Stimulated activated CD4-positive, alpha-beta T cell treated with anti-CD3 and anti-CD28 coated beads, Interleukin-1b, Interleukin-23, amount 100 ng/mL, for 1 hour (primary cell): ENCODE measurements at places on chromosomes 4 and X.

GRCh38 chrX:104195489-104196084 lies 29.3 kb downstream of the FAM199X start:
- no peak for DNase-seq

GRCh38 chr4:148216866-148217814 lies 225.1 kb downstream of the NR3C2 start:
- DNase-seq, result no peak

GRCh38 chr4:135267148-135267865 lies 1065.7 kb upstream of the PABPC4L start:
- no peak for DNase-seq

DNA sequence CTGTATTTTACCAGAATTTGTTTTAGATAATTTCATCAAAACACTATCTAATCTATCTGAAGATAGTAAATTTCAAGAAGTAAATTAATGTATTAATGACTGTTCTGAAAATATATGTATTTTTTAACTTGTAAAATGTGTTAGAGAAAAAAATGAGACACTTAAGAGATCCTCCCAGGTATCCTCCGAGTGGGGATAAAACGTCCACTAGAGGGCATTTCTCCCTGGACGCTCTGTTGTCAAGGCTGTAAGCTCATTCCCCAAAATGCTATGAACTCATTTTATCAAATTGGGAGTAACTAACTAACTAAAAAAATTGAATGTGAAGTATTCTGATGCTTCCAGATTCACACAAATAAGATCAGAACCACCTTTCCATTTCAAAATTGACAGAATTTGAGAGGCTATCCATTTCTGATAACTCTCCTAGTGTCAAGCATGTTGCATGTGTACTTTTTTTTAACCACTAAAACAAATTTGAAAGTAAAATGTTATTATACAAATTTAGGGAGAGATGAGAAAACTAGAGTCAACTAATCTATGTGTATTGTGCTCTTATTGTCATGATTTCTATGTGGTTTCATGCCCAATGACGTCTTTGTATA lies 337.3 kb upstream of the HS3ST1 start:
- no peak for DNase-seq

GRCh38 chr4:138185859-138186645 lies 56.1 kb downstream of the SLC7A11 start:
- no peak for DNase-seq

DNA sequence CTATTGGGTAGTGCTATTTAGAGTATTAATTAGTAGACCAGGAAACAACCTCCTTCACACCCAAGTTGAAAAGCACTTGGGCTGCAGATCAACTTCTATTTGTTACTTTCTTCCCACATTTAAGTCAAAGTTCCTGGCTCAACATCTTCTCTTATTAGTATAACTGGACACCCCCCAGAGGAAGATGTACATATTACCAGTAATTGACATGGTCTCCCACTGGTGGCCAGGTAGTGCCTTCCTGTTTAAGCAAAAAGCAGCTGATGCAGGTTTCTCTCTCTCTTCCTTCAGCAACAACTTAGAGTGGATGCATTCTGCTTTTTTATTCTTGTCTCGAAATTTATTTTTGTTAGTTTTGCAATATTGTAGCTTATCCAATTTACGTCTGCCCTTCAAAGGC lies 438.1 kb downstream of the GBA3 start:
- no peak for DNase-seq

- no peak for DNase-seq
Measured at GRCh38 chr4:151573945-151574344, 165.0 kb downstream of the FHIP1A start.

DNA sequence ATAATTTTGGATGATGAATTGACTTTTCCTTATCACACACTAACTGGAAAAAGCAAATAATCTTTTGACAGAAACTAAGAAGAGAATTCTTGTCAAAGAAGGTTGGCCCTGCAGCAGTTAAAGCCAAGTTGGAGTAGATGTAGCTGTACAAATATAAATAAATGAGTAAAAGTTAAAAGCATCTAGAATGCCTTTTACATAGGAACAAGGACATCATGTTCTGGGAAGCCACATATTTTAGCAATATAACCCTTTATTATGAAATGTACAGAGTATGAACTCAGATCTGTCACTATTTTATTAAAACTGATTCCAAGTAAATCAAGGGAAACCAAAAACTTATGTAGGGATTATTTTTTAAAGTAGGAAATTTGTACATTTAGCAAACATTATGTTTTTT lies 269.4 kb upstream of the FAT4 start:
- no peak for DNase-seq

DNA sequence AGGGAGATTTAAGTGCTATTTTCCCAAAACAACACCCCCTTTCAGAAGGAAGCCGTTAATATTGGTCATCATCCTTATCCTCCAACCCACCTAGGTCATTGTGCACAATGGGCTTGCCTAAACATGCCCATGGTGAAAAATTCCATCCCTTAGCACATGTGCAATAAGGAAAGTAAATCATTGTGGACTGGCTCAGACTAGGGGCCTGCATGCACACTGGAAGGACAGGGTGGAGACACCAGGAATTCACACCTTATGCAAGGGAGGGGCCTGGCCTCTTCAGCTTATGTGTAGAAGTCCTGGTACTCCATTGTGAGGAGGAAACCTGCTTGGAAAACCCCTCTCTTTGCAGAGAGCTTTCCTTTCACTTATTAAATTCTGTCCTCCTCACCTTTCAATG lies 311.4 kb upstream of the NDST4 start:
- no peak for DNase-seq

DNA sequence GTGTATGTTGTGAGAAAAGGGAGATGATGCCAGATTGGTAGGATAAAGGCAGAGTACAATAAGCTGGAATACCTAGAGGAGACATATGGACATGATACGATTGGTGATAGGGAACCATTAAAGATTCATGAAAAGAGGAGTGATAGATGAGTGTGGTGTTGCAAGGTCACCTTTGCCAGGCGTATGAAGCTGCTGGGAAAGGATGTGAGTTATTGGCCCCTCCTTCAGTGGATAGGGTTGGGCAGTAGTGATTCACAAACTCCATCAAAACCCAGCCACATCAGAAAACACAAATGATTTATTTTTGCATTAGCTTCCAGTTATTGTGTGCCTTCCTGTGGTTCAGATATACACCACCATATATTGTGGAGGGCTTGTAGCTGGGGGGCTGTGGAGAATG lies 34.3 kb downstream of the TMEM164 start:
- DNase-seq, result no peak

DNA sequence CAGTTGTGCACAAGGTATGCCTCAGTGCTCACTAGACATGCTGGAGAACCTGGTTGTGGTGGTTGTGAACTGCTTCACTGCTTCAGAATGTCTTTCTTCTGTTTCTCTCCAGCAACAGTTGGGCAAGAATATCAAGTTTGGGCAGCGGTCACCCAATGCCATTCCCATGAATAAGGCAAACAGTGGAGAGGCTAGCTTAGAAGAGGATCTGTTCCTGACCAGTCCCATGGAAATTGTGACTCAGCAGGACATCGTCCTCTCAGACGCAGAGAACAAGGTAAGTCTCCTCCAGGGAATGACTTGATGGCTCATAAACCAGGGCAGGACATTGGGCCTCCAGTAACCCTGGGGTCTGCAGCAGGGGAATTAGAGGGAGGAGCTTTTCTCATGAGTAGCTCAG lies 79.9 kb downstream of the AASDH start:
- DNase-seq, result no peak

DNA sequence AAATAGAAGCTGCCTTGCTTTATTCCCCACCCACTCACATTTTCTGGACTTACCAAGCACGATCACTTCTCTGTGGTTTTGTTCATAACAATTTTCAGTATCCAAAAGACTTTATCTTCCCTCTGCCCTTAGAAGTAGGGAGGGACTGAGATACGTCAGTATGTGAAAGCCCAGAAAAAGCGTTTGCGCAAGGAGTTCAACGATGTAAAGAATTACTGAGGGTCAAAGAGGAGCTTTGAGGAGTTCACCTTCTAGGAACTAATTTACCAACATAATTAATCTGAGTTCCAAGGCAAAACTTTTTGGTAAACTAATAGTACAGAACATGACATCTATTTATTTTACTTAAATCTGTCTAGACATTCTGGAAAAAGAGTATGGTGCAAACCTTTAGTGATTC lies 84.6 kb downstream of the MBNL3 start:
- no peak for DNase-seq

GRCh38 chr4:15455290-15455689 lies 14.4 kb upstream of the CC2D2A start:
- DNase-seq, result no peak

- DNase-seq, result no peak
Measured at GRCh38 chr4:81084634-81085033, 54.1 kb downstream of the BMP3 start.

GRCh38 chr4:89056953-89057398 lies at the start of gene FAM13A:
TSS of gene FAM13A (minus strand) at chr4:89057185. CDS start at chr4:89056964, 221 bp downstream.
- DNase-seq, result no peak

DNA sequence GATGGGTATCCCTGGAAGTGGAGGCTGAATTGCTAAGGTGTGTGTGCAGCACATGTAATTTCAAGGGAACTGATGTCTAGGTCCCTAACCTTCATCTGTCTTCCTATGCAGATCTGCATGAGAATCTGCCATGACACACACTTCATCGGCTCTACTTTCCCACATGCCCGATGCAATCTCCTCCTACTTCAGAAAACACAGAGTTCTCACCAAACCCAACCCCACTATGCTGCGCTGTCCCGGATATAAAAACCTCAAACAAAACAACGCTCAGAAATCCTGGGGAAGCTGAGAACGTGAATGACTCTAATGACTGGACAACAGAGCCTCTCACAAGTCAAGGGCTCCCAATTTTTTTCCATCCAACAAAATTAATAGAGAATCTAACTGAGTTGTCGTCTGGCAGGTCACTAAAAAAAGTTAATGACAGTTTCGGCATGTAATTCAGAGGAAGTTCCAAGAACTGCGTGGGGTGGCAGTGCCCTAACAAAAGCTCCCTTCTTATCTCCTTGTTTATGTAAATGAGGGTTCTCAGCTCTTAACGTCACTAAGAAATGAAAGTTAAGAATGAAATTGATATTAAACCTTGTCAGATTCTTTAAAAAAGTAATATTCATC lies 39.0 kb downstream of the STX18 start:
- DNase-seq, result no peak

DNA sequence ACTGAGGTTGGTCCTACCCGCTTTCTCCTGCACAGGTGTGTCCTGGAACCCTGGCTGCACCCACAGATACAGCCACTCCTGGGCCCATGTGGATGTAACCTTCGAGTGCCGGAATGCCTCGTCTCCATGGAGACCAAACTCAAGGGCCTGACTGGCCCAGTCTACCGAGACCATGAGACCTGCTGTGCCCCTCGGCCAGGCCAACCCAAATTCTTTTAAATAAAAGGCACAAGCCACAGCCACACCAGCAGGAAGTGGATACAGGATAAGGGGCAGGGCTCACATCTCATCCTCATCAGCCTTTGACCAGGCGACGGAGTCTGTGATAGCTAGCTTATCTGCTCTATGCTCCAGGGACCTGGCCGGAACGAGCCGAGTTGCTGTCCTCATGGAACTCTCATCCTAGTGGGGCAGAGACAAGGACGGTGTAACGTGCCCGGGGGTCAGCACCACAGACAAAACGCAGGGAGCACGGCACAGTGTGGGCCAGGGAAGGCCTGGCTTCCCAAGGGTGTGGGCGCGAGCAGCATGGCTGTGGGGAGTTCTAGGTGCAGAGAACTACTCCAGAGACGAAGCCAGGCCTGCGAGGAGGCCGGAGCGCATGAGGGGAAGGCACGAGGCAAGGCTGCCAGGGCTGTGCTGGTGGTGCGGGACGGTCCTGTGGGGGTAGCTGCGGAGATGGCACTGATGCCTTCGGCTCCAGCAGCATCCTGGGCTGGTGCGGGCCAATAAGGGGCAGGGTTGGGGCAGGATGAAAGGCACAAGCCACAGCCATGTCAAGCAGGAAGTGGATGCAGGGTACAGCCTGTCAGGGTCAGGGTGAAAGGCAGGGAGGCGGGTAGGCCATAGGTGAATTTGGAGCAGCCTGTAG lies 22.7 kb downstream of the NOP14 start:
- no peak for DNase-seq

DNA sequence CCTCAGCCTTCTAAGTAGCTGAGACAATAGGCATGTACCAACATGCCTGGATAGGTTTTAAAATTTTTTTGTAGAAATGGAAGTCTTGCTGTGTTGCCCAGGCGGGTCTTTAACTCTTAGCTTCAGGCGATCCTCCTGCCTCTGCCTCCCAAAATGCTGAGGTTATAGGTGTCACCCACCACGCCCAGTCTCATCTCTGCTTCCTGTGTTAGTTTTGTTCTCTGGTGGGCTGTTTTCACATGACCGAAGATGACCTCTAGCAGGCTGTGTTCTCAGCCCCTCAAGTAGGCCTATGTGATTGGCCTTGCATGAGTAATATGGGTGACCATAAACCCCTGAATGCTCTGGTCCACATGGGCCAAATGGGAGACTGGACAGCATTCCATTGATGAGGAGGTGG lies 56.8 kb upstream of the MSANTD1 start:
- DNase-seq, result no peak

DNA sequence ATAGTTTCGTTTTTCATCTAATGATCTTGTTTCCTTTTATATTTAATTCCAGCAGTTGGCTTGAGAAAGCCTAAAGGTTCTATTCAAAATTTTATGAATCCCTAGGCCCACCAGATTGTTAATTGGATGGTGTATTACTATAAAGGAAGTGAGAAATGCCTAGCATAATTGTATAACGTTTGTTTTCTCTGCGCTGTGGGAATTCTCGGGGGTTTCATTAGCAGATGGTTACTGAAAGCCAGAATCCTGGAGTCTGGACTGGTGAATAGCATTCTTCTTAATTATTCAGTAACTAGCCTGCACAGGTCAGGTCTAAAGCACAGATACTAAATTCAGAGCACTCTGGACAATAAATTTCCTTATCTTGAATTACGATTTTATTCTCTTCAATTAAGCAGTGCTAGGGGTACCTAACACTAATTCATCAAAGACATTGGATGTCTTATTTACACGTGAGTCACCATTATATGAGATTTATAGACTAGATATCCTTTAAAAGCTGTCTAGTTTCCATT lies 459.4 kb downstream of the DTHD1 start:
- DNase-seq, result no peak

GRCh38 chr4:25842229-25842845 lies 20.5 kb downstream of the SEL1L3 start:
- no peak for DNase-seq

- DNase-seq, result no peak
Measured at GRCh38 chrX:111100191-111100590, 4.2 kb downstream of the PAK3 start.

- no peak for DNase-seq
Measured at GRCh38 chrX:148958901-148959300, 458.5 kb downstream of the AFF2 start.
